ENCODE measurements at places on chromosomes 12 and 14.

DNA sequence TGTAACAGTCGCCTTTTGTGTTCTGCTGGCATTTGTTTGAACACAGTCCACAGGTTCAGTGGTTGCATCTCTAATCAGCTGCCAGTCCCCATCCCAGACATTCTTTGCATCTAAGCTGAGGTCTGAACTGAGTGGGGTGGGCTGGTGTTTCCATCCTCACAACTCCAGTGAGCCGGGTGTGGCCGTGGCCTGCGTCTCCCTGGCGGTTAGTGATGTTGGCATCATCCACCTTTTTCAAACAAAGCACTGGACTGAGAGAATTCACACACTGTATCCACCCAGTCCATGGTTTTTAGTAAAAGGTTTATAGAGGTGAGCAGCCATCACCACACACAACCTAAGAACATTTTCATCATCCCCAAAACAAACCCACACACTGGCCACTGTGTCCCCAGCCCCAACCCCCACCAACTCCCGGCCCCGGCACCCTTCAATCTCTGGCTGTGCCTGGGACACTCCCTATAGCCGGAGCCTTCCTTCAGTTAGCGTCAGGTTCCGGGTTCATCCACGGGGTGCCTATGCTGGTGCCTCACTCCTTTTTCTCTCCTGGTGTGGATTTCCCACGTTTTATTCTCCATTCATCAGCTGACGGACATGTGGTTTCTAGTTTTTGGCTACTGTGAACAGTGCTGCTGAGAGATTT lies 6.5 kb downstream of the DDX51 start:
- no peak for DNase-seq

DNA sequence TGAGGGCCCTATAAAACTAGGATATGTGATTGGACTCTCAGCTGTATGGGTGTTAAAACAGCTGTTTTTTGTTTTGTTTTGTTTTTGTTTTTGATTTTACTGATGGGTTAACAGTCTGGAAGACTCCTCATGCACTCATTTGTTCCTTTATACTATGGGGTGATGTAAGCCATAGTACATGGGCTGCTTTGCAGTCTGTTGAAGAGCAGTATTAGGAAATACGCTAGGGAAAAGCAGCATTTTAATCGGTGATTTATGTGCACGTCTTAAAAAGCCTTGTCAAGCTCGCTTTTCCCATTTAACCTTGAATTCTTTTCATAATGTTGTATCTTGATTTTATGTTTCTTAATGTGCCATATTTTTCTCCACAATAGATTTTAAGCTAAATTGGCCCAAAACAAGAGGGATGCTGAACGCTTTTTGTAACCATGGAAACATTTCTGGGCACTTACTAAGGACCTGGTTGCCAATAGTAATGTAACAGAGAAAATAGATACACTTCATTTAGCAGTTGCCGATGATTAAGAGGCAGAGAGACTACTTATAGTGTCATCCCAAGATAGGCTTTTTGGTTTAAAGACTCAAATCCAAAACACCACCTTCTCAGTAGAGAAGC lies 244.0 kb downstream of the SNAPC1 start:
- peak; percentile 25 for DNase-seq

GRCh38 chr14:31930493-31931240 lies 146.4 kb upstream of the ARHGAP5 start:
- no peak for DNase-seq

- no peak for DNase-seq
These were observed 6.0 kb downstream of the CCDC92 start for GRCh38 chr12:123966596-123966995.

GRCh38 chr12:54579258-54579657 lies 9.2 kb downstream of the PPP1R1A start:
- no peak for DNase-seq

DNA sequence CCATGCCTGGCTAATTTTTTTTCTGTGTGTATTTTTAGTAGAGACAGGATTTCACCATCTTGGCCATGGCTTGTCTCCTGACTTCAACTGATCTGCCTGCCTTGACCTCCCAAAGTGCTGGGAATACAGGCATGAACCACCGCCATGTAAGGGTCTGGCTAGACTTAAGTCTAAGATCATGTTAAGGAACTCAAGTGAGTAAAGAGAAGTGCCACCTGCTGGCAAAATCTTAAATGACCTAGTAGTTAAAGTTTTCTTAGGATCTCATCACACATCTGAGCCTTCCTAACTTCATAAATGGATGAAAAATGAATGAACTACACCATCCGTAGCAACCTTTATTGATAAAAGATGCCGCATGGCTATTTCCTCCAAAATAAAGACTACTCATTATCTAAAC lies 1.7 kb upstream of the C12orf56 start:
- peak; percentile 9 for DNase-seq

GRCh38 chr12:88057994-88058718 lies 29.0 kb upstream of the C12orf50 start:
- no peak for DNase-seq

DNA sequence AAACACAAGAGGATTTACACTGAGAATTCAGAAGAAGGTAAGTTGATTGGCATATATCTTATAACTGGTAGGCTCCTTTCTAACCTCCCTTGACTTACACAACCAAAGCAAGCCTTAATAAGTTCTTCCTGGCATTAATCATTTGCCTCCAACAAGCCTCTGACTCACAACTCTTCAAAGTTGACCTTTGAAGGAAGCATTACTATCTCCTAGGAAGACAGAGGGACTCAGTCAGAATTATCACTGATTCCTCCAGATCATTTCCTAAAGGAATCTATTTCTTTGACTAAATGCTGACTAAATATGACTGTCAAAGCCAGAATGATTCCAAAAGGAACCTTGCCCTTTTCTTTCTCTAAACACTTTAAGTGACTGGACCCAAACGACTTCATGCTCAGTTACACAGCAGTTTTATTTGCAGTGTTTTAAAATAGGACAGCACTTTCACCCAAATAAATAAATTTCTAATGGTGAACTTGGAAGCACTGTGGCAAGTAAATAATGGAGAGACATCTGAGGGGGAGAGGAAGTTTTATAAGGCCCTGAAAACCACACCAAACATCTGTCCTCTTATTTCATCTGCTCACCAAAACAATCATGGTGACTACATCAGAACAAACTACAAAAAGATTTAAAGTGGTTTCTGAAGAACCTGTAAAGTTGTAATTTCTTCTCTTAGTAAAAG lies 128.2 kb downstream of the KLHL28 start:
- DNase-seq = no peak

- DNase-seq = no peak
These were observed 219.9 kb upstream of the ARID2 start for GRCh38 chr12:45509621-45510020.

DNA sequence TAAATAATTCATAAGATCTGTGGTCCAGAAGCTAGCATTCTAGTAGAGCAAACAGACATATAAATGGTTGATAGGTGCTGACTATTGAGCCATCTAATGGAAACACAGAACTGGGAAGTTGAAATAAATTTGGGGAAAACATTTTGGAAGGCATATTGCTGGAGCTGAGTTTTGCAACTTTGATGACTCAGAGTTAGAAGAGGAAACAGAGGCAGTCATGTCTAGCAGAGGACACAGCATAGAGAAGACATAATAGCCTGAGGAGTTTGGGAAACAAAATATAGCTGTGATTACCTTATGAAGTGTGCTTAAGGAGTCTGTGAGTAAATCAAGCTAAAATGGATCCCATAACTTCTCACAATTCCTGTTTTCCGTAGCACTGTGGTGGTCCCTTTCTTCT lies 86.9 kb upstream of the FLRT2 start:
- DNase-seq = no peak

- no peak for DNase-seq
These were observed 193.2 kb downstream of the DAD1 start for GRCh38 chr14:22395803-22396202.

GRCh38 chr14:36238666-36239363 lies 62.3 kb upstream of the PTCSC3 start:
- DNase-seq = no peak

GRCh38 chr12:127083008-127083949 lies 1183.7 kb upstream of the TMEM132C start:
- DNase-seq = peak; percentile 57

DNA sequence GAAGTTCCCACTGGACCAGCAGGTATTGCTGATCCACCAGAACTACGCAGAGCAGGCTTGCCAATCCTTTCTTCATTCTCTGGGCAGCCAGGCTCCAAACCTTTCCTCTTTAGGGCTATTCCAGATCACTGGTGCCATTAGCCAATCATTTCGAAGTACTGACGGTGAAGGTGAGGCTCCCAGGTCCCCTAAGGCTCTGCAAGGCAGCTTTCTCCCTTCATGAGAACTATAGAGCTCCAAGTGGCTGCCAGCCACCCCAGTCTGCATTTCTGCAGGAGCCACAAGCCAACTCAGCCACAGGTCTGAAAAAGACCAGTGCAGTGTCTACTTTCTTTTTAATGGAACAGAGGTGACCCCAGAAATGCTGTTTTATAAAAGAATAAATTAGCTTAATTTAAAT lies 48.7 kb downstream of the RAB35 start:
- no peak for DNase-seq

- DNase-seq = no peak
These were observed 79.6 kb upstream of the MANSC4 start for GRCh38 chr12:27859648-27860047.

Data from G401 (cell line).